ENCODE measurements at places on chromosomes 5 and 9. TPM values are rescaled to one million over a fixed set of nuclear protein-coding genes. Genes with fewer than 3 reads are reported as not detected.

CSF2 gene
- not detected for total RNA-seq

SLC46A2 gene
- total RNA-seq, result not detected

CCDC69 gene
- total RNA-seq, result 2.2 TPM

SLC6A19 gene
- not detected for total RNA-seq

CDO1 gene
- 9.0 TPM for total RNA-seq

PLCXD3 gene
- under 0.01 TPM for total RNA-seq

PCDHA1 gene
- total RNA-seq, result not detected

TNFSF8 gene
- total RNA-seq, result not detected

AGXT2 gene
- total RNA-seq, result 0.17 TPM

OTP gene
- not detected for total RNA-seq

SPEF2 gene
- 4.1 TPM for total RNA-seq

SAXO1 gene
- total RNA-seq, result 0.17 TPM

RNF183 gene
- total RNA-seq, result not detected

ADGRD2 gene
- not detected for total RNA-seq

SHOC1 gene
- under 0.01 TPM for total RNA-seq

S1PR3 gene
- 12.8 TPM for total RNA-seq

SPOCK1 gene
- 36.1 TPM for total RNA-seq

NME5 gene
- 2.6 TPM for total RNA-seq

MLANA gene
- total RNA-seq, result not detected

All from smooth muscle cell of trachea (primary cell).